Activated CD4-positive, alpha-beta T cell treated with anti-CD3 and anti-CD28 coated beads for 36 hours (primary cell): ENCODE measurements at places on chromosomes 5 and 9.

GRCh38 chr9:89465001-89465451 lies 32.9 kb downstream of the SEMA4D start:
- DNase-seq, result peak; percentile 9

- no peak for DNase-seq
Measured at GRCh38 chr5:133969654-133970324, 1.4 kb upstream of the C5orf15 start.

- DNase-seq, result no peak
Measured at GRCh38 chr9:129379886-129380285, 201.8 kb upstream of the IER5L start.

- DNase-seq, result no peak
Measured at GRCh38 chr5:97149709-97150108, 7.3 kb upstream of the LIX1 start.

- no peak for DNase-seq
Measured at GRCh38 chr5:140327589-140327988, 18.8 kb downstream of the HBEGF start.

DNA sequence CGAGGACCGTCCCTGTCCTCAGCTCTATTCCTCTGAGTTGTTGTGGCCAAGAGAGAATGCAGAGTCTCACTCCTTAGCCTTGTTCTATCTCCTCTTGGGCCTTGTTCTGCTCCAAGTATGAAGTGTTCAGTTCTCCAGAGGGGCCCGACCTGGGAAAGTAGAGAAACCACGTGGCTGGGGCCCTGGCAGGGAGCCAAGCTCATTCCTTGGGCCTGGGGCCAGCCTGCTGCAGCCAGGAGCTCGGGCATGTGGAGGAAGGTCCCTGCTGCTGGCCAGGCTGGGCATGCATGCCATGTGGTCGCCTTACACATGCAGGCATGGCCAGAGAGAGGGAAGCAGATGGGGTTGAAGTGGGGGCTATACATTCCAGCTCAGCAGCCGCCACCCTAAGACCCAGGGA lies 60.7 kb downstream of the COL27A1 start:
- no peak for DNase-seq

DNA sequence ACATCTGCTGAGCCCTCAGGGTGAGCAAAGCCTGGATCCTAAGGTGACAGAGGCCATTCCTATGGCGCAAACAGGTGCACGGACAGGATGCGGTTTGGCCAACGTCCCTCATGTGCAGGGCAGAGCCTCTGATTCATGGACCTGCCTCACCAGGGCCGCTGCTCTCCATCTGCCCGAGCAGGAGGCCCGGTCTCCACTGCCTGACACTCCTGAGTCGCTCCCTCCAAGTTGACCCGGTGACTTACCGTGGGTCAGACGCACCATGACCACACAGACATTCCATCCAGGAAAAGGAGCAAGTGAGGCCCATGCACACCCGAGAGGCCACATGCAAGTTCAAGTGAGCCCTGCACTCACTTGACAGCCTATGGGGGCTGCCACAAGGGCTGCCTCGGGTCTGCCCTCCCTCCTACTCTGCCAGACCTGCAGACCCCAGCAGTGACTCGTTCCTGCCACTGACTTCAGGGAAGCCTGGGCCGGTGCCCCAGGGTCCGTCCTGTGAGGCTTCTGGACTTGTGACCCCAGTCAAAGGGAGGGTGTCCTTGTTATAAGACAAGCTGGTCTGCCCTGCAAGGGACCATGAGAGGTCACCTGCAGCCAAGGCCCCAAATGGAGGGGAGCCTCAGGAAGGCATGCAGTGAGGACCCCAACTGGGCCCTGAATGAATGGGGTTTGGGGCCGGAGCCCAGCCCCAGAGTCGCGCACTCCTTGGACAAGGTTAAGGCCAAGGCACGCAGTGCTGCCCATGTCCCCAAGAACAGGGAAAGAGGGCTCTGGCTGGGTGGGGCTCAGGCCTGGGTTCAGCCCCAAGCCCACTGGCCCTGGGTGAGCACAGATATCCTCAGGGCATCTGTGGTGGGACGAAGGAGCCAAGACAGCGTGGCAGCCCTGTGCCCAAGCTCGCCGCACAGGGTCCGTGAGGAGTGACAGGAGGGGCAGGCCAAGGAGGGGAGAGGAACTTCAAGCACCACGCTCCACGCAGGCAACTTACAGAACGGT lies 10.1 kb downstream of the BRD3OS start:
- no peak for DNase-seq

DNA sequence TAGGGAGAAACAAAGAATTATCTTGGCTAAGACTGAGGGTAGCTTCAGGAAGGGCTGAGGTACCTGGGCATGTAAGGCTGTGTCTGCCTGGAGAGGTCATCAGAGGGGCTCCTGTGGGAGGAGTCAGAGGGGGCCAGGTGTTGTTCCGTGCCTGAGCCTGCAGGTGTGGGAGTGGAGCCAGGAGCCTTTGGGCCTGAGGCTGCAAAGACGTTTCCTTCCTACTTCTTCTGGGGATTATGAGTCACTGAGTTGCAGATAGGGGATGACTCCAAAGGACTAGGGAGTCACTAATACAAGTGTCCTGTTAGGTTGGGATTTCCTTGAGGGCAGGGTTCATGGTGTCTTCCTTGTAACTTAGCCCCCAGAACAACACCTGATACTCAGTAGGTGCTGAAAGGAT lies 391.1 kb downstream of the ARHGEF28 start:
- no peak for DNase-seq

DNA sequence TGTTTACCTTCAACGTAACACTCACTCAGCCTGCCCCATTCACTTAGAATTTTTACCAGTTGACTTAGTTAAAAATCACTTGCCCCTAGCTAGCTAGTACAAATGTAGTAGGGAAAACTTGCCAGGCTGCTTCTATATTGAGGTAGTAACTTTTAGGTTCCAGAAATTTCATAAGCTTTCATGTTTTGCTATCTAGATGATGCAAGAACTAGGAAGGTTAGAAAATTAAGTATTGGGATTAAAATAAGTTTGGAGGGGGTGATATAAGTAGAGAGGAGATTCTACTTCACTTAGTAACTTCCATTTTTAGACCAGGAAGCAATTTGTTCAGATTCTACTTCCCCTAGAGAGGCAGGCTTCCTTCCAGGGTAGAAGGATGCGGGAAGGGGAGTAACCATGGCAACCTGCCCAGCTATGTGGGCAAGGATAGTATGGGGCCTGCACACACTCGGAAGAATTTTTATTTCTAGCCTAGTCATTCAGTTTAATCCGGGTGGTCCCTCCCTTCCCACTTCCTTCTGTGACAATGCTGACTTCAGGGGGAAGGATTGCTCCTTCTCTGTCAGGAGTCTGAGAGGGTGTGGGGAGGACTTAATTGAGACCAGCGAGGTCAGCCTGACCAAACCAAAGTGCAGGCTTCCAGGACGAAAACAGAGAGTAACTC lies 4.2 kb downstream of the DAB2 start:
- no peak for DNase-seq

GRCh38 chr5:160359816-160360215 lies 10.6 kb downstream of the C1QTNF2 start:
- no peak for DNase-seq

GRCh38 chr5:145787507-145787906 lies 47.6 kb downstream of the PRELID2 start:
- DNase-seq, result no peak

DNA sequence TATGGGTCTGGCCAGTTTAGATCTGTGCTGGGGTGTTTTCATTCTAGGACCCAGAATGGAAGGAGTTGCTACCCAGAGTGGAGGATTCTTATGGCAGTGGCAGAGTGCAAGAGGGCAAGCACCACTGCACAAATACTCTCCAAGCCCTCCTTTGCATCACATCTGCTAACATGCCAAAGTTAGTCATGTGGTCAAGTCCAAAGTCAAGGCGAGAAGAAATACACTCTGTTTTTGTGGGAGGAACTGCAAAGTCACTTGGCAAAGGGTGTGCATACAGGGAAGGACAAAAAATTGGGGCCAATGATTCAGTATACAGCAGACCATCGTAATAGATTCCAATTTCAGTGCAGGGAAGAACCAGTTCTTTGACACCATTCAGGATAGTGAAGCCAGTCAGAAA lies 43.9 kb upstream of the HMGCS1 start:
- no peak for DNase-seq

GRCh38 chr9:35726931-35727330 lies 5.1 kb downstream of the TLN1 start:
- DNase-seq, result peak; percentile 61

- no peak for DNase-seq
Measured at GRCh38 chr5:80784451-80784850, 129.7 kb upstream of the DHFR start.

DNA sequence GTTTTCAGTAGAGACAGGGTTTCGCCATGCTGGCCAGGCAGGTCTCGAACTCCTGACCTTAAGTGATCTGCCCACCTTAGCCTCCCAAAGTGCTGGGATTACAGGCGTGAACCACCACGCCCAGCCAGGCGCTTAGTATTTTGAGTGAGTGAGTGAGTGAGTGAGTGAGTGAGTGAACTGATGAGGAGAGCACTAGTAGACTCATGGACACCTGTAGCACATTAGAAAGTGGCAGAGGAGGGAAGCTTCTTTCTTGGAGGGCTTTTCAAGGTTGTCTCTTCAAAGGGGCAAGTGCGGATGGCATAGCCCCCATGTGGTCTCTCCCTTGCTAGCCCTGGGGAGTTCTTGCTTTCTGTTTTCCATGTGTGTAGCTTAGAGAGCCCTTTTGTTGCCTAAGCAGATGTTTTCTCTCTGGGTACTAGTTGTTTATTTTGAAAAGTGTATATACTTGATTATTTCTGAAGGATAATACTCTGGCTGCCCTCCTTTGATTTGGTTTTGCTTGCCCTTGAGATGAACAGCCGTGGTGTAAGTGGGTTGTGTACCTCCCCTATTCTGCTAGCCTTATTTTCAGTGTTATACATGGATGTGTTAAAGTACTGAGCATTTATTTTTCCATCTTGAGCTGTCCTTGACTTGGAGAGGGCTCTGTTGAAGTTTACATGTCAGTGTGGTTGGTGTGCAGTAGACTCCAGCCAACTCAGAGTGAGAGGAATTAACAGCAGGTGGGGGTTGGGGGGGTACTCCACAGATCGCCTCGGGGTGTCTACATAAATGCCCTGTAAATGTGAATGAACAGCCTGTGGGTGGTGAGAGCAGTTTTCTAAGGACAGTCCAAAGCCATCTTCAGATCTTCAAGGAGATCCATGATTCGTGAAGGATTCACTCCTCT lies 35.5 kb downstream of the PRRC2B start:
- DNase-seq, result no peak

DNA sequence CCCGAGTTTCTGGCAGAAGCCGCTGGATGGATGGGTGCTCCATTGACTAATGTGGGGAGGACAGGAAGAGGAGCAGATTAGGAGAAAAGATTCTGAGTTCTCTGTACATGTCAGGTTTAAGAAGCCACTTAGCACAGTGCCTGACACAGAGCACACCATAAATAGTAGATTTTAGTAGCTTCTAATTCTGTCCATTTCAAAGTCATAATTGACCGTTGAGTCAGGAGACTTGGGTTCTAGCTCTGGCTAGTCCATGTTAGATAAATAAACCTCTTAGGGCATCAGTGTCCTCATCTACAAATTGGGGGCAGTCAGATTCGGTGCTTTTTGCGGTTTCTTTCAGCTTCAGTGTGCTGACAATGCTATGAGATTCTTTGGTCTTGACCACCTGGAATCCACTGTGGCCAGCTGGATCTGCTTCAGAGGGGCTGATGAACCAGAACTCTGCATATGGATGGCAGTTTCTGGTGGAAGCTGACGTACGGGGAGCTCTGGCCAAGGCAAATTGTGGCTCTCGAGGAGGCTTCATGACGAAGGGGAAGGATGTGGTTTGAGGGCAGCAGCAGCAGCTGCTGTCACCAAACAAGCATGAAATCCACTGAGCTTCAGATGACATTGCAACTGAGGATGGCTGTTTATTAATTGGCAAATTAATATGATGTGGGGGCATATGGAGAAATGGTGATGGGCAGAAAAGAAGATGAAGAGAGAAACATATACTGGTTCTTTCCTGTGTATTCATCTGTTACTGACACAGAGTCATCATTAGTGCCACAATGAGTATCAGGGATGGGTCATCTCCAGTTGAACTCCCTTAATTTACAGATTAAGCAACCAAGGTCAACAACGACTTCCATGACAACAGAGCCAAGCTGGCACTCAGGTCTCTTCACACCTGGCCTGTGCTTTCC lies 134.4 kb downstream of the AOPEP start:
- DNase-seq, result peak; percentile 80

- no peak for DNase-seq
Measured at GRCh38 chr9:89488131-89488530, 9.8 kb downstream of the SEMA4D start.

DNA sequence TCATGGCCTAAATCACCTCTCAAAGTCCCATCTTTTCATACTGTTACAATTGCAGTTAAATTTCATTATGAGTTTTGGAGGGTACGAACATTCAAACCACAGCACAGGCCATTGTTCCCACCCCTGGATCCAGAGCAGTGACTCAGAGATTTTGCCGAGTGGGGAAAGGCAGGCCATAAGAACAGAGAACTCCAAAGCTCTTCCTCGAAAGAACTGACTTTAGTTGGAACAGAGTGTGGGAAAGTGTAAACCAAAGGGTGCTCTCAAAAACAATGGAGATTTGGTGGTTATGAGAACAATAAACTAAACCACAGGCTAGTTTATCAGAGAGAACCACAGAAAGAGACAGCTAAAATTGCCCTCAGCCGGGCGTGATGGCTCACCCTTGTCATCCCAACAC lies 19.4 kb upstream of the GRPEL2 start:
- DNase-seq, result no peak

DNA sequence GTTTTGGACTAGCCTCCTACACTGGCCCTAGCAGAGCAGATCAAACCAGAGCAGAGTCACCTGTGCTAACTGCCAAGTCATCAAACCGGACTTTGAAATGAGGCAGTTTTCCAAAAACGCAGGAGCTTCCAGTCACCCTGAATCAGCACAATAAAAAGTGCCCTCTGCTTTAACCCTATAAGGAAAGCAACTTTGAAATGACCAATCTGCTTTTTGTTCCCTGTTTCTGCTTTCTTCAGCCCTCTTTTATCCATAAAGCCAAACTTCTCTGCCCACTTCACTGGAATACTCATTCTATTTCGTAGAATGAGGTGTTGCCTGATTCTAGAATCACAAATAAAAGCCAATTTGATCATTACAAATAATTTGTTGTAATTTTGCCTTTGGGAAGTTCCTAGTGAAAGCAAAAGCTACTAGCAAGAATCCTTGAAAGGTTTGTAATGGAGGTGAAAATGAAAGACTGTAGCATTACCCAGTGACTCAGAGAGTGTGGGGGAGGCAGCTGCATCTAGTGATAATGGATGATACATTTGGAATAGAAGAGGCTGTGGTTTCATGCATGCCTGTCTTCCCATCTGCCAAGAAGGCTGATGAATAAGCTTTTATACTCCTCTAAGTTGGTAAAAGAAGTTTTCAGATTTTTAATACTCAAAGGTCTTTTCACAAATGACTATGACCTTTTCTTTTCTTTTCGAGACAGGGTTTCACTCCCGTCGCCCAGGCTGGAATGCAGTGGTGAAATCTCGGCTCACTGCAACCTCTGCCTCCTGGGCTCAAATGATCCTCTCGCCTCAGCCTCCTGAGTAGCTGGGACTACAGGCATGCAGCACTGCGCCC lies 14.9 kb downstream of the SPAAR start:
- DNase-seq, result peak; percentile 72

DNA sequence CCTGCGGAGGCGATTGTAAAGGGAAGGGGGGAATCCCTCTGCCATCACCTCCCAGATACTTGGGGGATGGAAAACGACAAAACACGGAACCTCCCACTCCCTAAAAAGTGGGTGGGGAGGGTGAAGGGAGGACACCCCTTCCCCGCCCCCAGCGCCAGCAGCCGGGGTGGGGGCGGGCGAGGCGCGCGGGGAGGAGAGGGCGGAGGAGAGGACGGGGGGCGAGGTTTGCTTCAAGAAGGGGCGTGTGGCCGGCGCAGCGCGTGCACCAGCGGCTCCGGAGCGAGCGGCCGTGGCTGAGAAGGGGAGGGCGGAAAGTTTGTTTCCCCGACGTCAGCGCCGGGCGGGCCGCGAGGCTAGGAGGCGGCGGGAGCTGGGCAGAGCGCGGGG lies at the start of gene PRRX2:
TSS of gene PRRX2 (plus strand) at position 259 of the 387 bp plus-strand sequence. CDS start 221 bp downstream, outside the sequence.
- peak; percentile 63 for DNase-seq
